ENCODE measurements at places on chromosomes 13 and 19.

- peak; percentile 63 for DNase-seq
Observed at GRCh38 chr19:21022996-21023395, 2.5 kb downstream of the ZNF430 start.

DNA sequence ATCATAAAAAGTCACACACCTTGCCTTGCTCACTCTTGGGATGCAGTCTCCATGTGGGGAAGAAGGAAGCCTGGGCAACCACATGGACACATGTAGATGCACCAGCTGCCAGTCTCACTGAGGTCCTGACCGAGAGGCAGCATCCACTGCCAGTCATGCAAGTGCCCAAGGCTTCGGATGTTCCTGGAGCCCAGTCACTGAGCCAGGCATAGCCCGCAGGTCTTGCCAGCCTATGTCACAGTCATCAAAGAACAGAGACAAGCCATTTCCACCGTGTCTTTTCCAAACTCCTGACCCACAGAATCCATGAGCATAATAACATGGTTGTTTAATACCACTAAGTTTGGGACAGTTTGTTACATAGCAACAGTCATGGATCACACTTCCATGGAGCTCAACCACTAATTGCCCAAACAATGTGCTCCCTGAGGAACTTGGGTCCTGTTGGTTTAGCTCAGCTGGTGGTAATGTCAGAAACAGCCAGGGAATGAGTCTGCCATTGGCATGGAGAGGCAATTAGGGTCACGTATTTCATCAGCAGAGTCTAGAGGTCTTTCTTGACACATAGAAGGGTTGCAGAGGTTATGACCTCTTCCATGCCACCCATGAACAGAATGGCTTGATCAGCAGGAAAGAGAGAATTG is 21.5 kb downstream of the STARD13 start:
- no peak for DNase-seq

GRCh38 chr13:99693351-99693750 is 192.1 kb downstream of the TM9SF2 start:
- no peak for DNase-seq

DNA sequence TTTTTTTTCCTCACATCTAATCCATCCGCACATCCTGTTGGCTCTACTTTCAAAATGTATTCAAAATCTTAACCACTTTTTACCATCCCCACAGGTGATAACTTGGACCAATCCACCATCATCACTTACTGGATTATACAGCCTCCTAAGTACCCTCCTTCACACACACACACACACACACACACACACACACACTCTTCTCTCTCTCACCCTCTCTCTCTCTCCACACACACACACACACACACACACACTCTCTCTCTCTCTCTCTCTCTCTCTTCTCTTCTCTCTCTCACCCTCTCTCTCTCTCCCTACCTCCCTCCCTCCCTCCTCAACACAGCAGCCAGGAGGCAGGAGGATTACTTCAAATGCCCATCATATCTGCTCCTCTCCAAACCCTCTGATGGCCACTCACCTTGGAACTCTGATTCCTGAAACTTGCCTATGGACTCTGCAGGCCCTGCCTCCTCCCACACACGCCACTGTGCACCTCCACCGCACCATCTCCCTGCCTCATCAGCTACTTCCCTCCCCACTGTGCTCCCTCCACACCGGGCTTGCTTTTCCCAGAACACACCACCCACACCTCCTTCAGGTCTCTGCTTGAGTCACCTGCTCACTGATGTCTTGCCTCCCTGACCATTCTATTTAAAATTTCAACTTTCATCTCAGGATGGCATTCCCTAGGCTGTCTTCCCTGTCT is 39.7 kb downstream of the RCBTB2 start:
- DNase-seq, result no peak

- DNase-seq, result no peak
Observed at GRCh38 chr13:76717092-76717491, 169.1 kb downstream of the KCTD12 start.

- DNase-seq, result no peak
Observed at GRCh38 chr19:45448887-45449299, 18.9 kb upstream of the FOSB start.

- DNase-seq, result peak; percentile 56
Observed at GRCh38 chr19:17488593-17489391, 18.5 kb downstream of the SLC27A1 start.

- no peak for DNase-seq
Observed at GRCh38 chr13:110509971-110510786, 51.3 kb downstream of the RAB20 start.

DNA sequence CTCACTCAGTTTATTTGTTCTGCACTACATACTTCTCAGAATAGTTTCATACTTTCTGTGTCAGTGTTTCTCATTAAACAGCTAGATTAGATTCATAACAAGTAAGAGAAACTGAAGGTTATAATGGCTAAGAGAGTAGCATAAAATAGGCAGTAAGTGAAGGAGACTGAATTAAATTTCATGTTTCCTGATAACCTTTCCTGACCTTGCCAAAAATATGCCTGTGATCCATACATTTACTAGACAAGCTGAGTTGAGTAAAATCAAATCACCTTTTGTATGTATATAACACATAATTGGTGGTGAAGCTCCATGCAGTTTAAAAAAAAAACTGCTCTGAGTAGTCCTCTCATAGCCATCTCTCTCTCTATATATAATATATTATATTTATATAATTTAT is 545.3 kb upstream of the PCDH20 start:
- no peak for DNase-seq

GRCh38 chr19:18894254-18895037 is 1.5 kb downstream of the CERS1 start:
- no peak for DNase-seq

- no peak for DNase-seq
Observed at GRCh38 chr13:98475522-98475921, 101.4 kb downstream of the STK24 start.

- DNase-seq, result peak; percentile 13
Observed at GRCh38 chr13:46961719-46962118, 64.9 kb upstream of the HTR2A start.

DNA sequence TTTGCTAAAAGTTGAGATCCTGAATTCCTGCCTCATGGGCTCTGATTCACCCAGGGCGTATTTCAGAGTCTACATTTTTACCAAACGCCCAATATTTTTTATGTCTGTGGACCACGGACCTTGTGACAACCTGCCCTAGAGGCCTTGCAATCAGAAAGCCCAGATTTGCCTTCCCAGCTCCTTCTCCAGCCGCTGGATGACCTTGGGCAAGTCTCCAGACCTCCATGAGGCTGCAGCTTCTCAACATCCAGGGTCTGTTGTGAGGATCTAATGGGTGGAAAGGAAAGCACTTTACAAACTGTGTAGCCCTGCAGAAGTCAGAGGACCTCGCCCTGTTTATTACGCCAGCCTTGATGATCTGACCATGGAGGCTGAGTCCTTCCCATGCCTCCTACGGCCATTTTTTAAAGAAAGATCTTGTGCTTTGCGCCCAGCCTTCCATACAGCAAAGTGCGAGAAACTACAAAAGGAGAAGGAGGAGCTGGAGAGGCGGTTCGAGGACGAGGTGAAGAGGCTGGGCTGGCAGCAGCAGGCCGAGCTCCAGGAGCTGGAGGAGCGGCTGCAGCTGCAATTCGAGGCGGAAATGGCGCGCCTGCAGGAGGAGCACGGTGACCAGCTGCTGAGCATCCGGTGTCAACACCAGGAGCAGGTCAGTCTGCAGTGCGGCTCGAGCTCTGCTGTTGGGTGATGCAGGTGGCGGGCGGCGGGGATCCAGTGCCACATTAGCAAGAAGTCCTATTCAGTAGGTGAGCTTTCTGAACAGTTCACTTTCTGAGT is 115.6 kb downstream of the SLC7A1 start:
- DNase-seq, result no peak

GRCh38 chr19:6062961-6063575 is 47.2 kb downstream of the RFX2 start:
- DNase-seq, result no peak

DNA sequence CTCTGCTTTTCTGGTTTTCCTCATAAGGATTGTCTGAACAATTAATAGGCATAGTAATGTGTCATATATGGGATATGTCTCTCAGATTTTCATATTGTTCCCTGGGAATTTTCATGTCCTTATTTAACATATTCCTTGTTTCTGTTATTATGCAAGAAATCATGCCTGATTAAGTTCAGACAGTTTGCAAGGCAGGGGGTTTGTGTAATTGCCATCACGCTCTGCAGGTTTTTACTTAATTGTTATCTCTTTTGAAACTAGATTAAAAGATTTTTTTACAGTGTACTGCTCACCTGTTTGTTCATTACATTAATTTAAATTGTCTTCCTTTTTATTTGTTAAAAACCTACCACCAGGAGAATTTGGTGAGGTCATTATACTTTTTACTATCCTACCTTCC is 1253.2 kb upstream of the PRR20A start:
- DNase-seq, result no peak

DNA sequence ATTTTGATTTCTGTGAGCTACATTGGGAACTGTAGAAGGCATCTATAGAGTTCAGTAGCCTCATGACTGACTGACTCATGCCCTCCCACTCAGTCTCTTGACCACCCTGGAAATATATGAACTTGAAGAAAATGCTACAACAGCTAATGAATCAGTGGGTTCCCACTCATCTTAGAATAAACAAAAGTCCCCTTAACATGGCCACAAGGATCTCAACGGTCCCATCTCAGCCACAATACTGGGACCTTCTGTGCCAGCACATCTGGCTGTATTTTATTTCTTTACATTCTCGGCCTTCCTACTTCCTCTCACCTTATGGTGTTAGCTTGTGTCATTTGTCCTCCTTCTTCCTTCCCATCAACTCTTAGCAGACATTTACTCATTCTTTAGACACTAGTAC is 619.8 kb downstream of the DCT start:
- no peak for DNase-seq

- DNase-seq, result no peak
Observed at GRCh38 chr13:77038907-77039480, 12.0 kb upstream of the FBXL3 start.

GRCh38 chr19:13011653-13012389 is 16.5 kb downstream of the NFIX start:
- DNase-seq, result no peak

DNA sequence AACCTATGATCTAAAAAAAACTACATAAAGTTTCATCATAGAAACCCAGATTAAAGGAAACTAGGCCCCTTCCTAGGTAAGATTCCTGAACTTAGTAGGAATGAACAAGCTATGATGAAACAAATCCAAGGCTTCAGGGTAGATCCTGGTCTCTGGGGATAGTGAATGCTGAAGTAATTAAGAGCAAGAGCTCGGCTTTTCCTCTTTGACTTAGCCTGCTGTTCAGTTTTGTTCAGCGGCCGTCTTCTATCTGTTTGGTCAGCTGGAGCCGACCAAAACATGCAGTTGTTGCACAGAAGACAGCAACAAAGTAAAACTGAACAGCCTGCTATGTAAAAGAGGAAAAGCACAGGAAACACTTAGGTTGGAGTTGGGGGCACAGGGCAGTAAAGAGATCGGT is 44.1 kb upstream of the RFXAP start:
- DNase-seq, result no peak

DNA sequence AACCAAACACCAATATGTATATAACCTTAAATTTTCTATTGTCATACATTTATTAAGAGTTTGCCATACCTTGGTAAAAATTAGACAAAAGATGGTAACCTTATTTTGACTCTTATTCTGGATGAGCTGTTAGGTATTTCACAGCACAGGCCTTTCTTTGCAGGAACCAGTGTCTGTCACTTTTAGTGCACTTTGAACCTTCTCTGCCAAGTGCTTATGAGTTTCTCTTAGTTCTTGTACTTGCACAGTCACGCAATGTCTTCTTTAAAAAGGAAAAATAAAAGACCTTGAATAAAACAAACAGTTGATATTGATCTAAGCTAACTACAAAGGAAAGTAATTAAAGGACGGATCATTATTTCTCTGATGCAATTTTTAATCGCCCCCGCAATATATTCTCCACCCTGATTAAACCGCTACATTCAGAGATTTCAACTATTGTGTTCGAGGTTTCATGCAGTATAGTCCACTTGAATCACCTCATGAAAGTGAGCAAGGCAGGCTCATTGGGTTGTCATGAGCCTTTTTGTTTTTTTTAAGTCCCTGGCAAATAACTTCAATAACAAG is 534.5 kb downstream of the KLF5 start:
- DNase-seq, result peak; percentile 32

GRCh38 chr13:111153279-111153976 is 38.3 kb downstream of the ARHGEF7 start:
- peak; percentile 85 for DNase-seq

DNA sequence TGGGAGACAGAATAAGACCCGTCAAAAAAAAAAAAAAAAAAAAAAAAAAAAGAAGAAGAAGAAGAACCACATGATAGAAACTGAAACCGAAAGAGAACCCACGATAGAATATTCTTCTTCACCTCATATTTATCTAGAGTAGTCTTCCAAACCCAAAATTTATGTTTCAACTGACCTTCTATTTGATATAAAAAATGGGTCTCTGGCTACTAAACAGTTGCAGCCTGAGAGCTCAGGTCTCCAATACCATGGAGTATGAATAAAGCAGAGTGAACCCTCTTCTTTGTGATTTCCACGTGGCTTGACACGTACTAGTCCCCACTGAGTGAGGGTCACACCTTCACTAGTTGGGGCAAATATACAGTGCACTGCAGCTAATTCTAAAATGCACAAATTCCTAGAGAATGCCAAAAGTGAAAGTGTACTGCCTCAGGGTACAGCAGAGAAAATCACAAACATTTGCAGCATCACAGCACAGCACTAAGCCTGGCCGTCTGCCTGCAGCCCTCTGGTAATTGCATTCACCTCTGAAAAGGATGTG is 30.8 kb upstream of the RFC3 start:
- peak; percentile 6 for DNase-seq

DNA sequence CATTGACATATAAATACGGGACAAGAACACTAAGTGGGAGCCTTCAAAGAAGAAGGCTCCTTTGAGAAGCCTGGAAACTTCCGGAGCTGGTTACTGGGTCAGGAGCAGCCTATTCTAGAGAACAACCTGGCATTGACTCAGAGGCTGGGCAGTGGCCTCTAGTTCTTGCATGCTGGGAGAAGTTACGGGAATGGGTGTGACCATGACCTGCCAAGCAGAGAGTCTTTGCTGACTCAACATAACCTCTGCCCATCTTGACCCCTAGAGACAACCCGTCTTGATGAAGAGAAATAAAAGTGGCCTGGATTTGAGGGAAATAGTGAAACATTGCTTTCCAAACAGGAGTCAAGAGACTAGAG is 21.0 kb downstream of the STARD13 start:
- no peak for DNase-seq

GRCh38 chr19:57078802-57079201 is 41.0 kb upstream of the USP29 start:
- DNase-seq, result no peak

Measured in LoVo (cell line).